ENCODE measurements at places on chromosomes 13 and 19.

DNA sequence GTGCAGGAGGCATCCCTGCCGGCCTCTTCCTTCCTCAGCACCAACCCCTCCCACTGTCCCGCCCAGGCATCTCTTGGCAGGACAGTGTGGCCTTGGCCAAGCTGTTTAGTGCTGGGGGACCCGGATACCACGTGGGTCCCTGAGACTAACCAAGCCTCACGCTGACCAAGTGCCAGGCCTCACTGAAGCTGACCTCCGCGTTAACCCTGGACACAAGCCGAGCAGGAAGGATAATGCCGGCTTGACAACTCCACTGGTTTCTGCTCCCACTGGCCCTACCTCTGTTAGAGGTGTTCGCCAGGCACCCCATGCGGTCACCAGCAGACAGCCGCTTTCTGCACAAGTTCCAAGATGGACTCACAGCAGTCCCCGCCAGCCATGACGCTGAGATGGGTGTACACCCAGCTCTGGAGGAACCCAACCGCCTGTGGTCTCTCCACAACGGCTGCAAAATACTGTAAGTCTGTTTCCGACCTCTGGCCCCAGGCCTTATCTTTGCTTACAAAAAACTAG, 12.4 kb downstream of the GRTP1 start:
- no peaks in the 10 kb centered on the region for H3K4me1 ChIP-seq
- no peak overlapping the region for H3K4me3 ChIP-seq
- H3K36me3 ChIP-seq: no peaks in the 10 kb centered on the region
- DNase-seq: no peak

- no peaks in the 10 kb centered on the region for H3K36me3 ChIP-seq
- no peak for DNase-seq
- peaks cover 23% of the 10 kb centered on the region for H3K4me1 ChIP-seq
- no peak overlapping the region for H3K27ac ChIP-seq
- H3K27me3 ChIP-seq: no peaks in the 10 kb centered on the region
Observed at GRCh38 chr13:77740097-77740735, 42.7 kb downstream of the SLAIN1 start.

DNA sequence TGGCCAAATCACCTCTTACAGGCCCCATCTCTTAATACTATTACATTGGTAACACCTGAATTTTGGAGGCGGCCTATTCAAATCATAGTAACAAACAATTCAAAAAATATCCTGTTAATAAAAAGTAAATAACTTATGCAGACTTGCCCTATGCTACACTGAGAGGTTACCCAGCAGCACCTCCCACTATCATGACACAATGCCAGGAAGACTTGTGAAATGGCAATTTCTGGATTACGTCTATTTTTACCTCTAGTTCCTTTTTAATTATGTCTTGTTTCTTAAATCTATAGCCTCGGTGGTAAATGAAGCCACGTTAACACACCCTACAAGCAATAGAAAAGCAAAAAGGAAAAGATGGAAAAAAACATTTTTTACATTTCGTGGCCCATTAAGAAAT, 6.2 kb upstream of the DZIP1 start:
- H3K36me3 ChIP-seq: no peaks in the 10 kb centered on the region
- H3K27ac ChIP-seq: no peak overlapping the region
- H3K4me1 ChIP-seq: no peaks in the 10 kb centered on the region
- DNase-seq: no peak
- H3K4me3 ChIP-seq: no peak overlapping the region

GRCh38 chr19:53432088-53432661, 391 bp downstream of the ZNF761 start:
- H3K27ac ChIP-seq: peak overlapping the region; percentile 72
- H3K36me3 ChIP-seq: peaks cover 28% of the 10 kb centered on the region
- DNase-seq: no peak

GRCh38 chr13:53463106-53463505, 434.5 kb downstream of the OLFM4 start:
- H3K36me3 ChIP-seq: no peaks in the 10 kb centered on the region
- no peak for DNase-seq
- H3K4me1 ChIP-seq: no peaks in the 10 kb centered on the region
- no peak overlapping the region for H3K27ac ChIP-seq
- no peaks in the 10 kb centered on the region for H3K27me3 ChIP-seq
- H3K4me3 ChIP-seq: no peak overlapping the region

- no peak overlapping the region for H3K4me3 ChIP-seq
- H3K4me1 ChIP-seq: peaks cover 47% of the 10 kb centered on the region
- no peaks in the 10 kb centered on the region for H3K27me3 ChIP-seq
- peaks cover 2% of the 10 kb centered on the region for H3K36me3 ChIP-seq
- no peak overlapping the region for H3K27ac ChIP-seq
Observed at GRCh38 chr13:109773276-109773675, 13.1 kb downstream of the IRS2 start.

GRCh38 chr19:55832676-55833075, 877 bp upstream of the NLRP11 start:
- no peak overlapping the region for H3K27ac ChIP-seq
- no peak overlapping the region for H3K4me3 ChIP-seq
- DNase-seq: no peak
- peaks cover 6% of the 10 kb centered on the region for H3K27me3 ChIP-seq

- peak overlapping the region; percentile 29 for H3K4me3 ChIP-seq
- peak overlapping the region; percentile 46 for H3K27ac ChIP-seq
- no peak for DNase-seq
- peaks cover 62% of the 10 kb centered on the region for H3K4me1 ChIP-seq
- no peaks in the 10 kb centered on the region for H3K36me3 ChIP-seq
Observed at GRCh38 chr19:1857648-1858326, 5.6 kb downstream of the KLF16 start.

DNA sequence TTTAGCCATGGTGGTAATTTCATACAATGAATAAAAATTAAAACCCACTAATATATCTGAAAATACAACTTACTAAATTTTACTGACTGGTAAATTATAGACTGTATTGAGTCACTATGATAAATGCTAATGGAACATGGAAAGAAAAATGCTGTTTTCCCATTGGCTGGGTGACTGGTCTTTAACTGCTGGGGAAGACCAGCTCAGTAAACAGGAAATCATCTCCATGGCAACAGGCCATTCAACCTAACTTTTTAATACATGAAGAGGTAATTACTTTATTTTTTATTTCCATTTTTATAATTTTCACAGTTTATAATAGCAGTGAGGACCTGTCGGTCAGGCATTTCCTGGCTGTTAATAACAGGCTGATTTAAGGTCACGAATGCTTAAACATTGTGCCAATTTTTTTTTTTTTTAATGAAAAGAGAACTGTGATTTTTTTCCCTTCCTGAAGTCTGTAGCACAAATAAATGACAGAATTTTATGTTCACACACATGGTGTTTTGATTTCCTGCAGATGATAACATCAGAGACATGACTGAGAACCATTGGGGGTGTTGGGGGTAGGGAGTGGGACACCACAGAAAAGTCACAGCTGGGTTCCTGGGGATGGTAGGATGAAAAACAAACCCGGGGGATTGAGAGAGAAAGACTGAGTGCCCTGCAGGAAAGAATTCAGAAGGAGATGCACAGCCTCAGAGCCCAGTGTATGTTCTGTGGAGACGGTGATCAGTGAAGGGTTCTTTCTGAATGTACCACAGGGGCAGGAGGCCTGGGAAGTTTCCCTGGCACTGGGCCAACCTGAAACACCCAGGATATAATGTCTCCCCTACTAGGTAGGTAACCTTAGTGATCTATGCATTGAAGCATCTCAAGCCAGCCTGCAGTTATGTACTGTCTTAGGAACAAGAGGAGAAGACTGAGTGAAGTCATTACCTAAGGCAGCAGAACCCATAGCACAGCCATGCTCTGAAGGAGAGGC, 297.1 kb downstream of the COG6 start:
- no peak overlapping the region for H3K27ac ChIP-seq
- peaks cover 61% of the 10 kb centered on the region for H3K4me1 ChIP-seq
- H3K27me3 ChIP-seq: no peaks in the 10 kb centered on the region
- H3K36me3 ChIP-seq: no peaks in the 10 kb centered on the region

GRCh38 chr13:75628801-75629200, 7.3 kb upstream of the LMO7 start:
- H3K36me3 ChIP-seq: no peaks in the 10 kb centered on the region
- no peak for DNase-seq
- no peak overlapping the region for H3K27ac ChIP-seq
- H3K27me3 ChIP-seq: no peaks in the 10 kb centered on the region

DNA sequence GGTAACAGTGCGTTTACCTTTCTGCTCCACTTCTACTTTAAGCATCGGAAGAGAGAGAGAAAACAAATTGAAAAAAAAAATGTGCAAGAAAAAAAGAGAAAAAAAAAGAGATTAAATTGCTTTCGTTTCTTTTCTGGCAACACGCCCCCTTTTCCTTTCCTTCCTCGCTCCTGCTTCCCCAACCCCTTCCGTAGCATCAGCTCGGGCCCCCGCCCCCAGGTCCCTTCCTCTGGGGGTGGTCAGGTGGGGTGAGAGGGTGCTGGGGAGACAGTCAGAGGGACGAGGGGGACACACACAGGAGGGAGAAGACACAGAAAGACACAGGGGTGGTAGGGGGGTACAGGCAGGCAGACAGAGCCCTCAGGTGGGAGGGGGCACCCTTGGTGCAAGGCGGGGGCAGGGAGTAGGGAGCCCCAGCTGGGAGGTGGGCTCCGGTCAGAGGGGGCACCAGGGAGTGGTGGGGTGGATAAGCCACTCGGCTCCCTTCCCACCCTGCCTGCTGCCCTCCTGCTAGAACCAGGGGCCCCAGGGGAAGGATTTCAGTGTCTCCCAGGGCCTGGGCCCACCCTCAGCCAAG, 30.7 kb upstream of the ASF1B start:
- H3K27me3 ChIP-seq: no peaks in the 10 kb centered on the region
- no peak for DNase-seq
- H3K36me3 ChIP-seq: peaks cover 5% of the 10 kb centered on the region
- peak overlapping the region; percentile 41 for H3K27ac ChIP-seq
- H3K4me3 ChIP-seq: peak overlapping the region; percentile 76

GRCh38 chr13:112793545-112794445, 104.0 kb downstream of the ATP11A start:
- no peak for DNase-seq
- H3K27me3 ChIP-seq: no peaks in the 10 kb centered on the region
- no peak overlapping the region for H3K4me3 ChIP-seq
- no peak overlapping the region for H3K27ac ChIP-seq
- peaks cover 16% of the 10 kb centered on the region for H3K4me1 ChIP-seq

DNA sequence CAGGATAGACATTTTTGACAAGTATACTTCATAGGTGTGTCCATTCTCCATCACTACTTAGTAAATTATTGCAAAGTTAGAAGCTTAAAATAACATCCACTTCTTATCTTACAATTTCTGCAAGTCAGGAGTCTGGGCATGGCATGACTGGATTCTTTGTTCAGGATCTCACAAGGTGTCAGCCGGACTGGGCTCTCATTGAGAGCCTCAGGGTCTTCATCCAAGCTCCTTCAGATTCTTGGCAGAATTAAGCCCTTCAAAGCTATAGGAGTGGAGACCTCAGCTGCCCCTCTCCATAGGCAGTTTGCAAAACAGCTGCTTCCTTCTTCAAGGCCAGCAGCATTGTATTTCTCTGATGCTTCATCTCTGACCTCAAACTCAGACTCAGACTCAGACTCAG, 9.1 kb upstream of the SIN3B start:
- H3K27ac ChIP-seq: no peak overlapping the region
- H3K4me3 ChIP-seq: no peak overlapping the region
- peaks cover 6% of the 10 kb centered on the region for H3K27me3 ChIP-seq
- peaks cover 13% of the 10 kb centered on the region for H3K4me1 ChIP-seq

DNA sequence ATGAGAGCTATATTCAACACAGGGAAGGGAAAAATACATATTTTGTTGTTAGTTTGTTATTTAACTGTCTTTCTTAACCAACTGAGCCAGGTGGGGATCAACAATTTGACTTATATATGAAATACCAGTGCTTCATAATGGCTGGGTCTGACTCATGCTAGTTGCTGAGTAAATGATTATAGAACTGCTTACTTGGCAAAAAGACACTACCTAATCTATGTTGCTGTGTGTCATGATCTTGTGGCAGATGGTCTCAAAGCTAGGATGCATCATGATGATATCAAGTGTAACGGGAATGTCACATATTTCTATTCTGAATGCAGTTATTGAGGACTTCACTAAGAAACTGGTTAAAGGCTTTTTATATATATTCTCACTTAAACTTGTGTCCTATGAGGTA, 727.4 kb upstream of the SLITRK1 start:
- no peak overlapping the region for H3K4me3 ChIP-seq
- no peak for DNase-seq
- no peak overlapping the region for H3K27ac ChIP-seq
- no peaks in the 10 kb centered on the region for H3K27me3 ChIP-seq
- H3K36me3 ChIP-seq: no peaks in the 10 kb centered on the region
- no peaks in the 10 kb centered on the region for H3K4me1 ChIP-seq

- DNase-seq: no peak
- H3K27ac ChIP-seq: no peak overlapping the region
- peaks cover 5% of the 10 kb centered on the region for H3K27me3 ChIP-seq
- H3K36me3 ChIP-seq: no peaks in the 10 kb centered on the region
- no peaks in the 10 kb centered on the region for H3K4me1 ChIP-seq
Observed at GRCh38 chr13:45629940-45630339, 14.4 kb upstream of the ERICH6B start.

- no peak overlapping the region for H3K4me3 ChIP-seq
- no peaks in the 10 kb centered on the region for H3K36me3 ChIP-seq
- H3K27me3 ChIP-seq: no peaks in the 10 kb centered on the region
- no peak for DNase-seq
- H3K27ac ChIP-seq: no peak overlapping the region
- peaks cover 15% of the 10 kb centered on the region for H3K4me1 ChIP-seq
Observed at GRCh38 chr19:41407271-41407670, 9.7 kb downstream of the BCKDHA start.
